ENCODE measurements at places on chromosomes 7 and 10.

DNA sequence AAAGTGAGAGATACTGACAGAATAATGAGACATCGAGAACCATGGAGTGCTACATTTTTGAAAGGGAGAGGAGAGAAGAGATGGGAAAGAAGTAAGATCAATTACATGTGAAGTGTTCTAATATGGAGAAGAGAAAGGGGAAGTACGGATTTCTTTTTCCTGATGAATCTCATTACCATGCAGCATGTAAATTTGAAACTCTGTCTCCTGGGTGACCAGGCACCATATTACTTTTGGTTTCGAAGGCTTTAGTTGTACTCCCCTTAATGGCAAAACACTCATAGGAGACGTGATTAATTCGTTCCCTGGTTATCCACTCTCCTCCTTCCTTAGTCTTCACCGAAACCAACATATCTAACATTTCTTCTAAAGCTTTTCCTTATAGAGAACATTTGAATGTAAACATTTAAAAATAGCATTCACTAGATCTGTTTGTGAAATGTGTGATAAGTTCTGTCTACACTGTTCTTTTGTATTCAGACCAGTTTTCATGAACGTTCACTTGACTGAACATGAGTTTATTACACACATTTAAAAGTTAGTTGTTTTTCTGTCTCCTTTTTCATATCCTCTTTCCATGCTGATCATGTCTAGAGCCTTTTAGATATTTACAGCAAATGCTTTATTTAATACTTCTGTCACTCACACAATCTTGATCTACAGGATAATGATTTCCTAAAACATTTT, 80.2 kb upstream of the MSRB2 start:
- DNase-seq: no peak

GRCh38 chr7:66140924-66141323, 26.3 kb downstream of the CRCP start:
- peak; percentile 37 for DNase-seq

- DNase-seq: no peak
Measured at GRCh38 chr10:61883371-61884025, 18.0 kb upstream of the ARID5B start.

GRCh38 chr7:1944619-1945210, 274.6 kb downstream of the ELFN1 start:
- DNase-seq: no peak

GRCh38 chr10:14742382-14742781, 32.3 kb downstream of the FAM107B start:
- DNase-seq: no peak

- no peak for DNase-seq
Measured at GRCh38 chr7:128454808-128455542, 703 bp upstream of the HILPDA start.

DNA sequence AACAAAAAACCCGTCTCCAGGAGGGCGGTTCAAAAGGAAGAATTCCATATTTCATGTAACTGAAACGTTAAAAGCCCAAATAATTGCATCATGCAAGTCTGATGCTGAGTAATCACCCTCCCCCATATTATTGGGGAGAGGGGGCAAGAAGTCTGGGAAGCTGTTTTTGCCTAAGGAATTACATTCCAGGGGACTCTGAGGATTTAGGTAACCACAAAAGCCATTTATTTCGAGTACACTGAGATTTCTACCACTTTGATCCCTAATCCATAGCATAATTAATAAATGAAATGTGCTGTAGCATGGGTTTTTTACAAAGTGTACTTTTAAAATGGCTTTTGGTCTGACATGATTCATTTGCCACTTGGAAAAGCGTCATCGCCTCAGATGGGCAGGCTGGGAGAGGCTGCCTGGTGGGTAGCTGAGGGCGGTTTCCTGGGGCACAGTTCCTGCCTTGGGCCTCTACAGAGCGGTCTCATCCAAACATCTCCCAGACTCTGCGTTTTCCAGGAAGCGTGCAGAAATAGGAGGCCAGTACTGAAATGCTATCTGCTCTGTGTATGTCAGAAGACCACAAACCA, 106.5 kb downstream of the TCF7L2 start:
- DNase-seq: no peak

DNA sequence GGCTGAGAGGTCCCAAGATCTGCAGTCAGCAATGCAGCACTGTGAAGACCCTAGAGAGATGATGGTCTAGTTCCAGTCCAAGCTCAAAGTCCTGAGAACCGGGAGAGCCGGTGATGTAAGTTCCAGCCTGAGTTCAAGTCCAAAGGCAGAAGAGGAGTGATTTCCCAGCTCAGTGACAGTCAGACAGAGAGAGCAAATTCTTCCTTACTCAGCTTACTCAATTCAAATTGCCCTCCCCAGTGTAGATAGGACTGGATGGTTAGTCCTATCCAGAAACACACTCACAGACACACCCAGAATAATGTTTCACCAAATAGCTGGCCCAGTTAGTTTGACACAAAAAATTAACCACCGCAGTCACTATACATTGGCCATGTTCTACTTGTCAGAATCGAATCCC, 185.5 kb upstream of the MYO3A start:
- DNase-seq: no peak
